Chondrocyte (in vitro differentiated cells): ENCODE measurements at places on chromosomes 1 and 21.

DNA sequence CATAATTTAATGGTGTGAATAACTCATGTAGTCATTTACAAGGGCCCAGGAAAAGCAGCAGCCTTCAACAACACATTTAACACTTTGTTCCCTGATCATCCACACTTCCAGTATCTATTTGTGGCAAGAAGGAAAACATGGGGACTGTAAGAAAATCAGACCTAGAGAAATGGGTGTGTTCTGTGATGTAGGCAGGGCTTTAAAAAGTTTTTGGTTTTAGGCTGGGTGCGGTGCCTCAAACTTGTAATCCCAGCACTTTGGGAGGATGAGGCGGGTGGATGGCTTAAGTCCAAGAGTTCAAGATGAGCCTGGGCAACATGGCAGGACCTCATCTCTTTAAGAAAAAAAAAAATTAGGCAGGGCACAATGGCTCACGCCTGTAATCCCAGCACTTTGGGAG is 14.2 kb upstream of the WDR47 start:
- no peak for DNase-seq

DNA sequence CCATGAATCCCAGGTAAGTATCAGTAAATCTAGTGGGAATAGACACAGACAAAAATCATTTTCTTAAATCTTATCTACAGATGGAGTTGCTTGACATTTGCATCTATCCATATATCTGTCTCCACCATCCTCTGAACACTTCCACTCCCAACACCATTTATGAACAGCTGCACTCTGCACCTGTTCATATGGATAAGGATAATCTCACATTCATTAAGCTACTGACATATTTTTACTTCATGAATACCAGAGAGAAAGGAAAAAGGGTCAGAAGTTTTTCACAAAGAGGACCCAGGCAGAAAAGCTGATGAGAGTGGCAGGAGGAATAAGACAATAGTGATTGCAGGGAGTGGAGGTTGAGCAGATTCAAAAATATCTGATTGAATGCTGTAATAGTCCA is 222.6 kb downstream of the DNAH14 start:
- DNase-seq, result no peak

GRCh38 chr1:53348486-53349368 is 20.9 kb upstream of the LRP8 start:
- DNase-seq, result peak; percentile 70

- DNase-seq, result no peak
Observed at GRCh38 chr1:1623631-1624442, 8.1 kb upstream of the MMP23B start.

GRCh38 chr1:29379443-29380073 is 143.2 kb downstream of the PTPRU start:
- no peak for DNase-seq

DNA sequence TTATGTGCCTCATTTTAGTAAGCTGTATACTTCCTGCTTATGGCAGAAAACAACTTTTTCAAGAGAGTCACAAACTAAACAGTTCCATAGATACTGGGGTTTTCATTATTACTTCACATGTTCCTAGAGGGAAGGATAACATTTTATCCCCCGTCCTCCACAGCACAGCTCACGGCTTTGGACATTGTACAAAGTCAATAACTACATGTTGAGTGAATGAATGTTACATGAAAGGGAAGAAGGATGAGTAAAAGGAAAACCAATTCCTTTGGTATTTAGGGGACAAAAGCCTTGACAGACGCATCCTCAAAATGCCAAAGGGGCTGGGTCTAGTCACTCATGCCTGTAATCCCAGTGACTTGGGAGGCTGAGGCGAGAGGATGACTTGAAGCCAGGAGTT is 14.8 kb downstream of the PI4KB start:
- no peak for DNase-seq

GRCh38 chr1:82565546-82565945 is 764.8 kb downstream of the ADGRL2 start:
- DNase-seq, result no peak
